ENCODE measurements at places on chromosomes 2 and 18.

DNA sequence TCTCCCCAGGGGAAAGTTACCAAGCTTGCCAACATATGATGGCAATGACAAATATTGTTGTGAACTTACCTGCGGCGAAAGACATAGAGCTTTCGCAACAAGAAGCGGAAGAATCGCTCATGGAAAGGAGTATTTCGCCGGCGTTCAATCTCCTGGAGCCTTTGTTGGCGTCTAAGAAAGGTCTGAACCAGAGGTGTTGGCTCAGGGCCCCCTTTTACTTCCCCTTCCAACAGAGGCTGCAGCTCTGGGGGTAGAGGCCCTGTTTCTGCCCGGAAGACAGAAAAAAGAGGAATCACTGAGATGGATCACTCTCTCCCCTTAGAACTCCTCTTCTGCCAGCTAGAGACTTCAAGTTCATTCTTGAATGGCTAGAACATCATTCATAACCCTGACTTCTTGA lies 10.8 kb downstream of the GGCX start:
- no peak for DNase-seq

DNA sequence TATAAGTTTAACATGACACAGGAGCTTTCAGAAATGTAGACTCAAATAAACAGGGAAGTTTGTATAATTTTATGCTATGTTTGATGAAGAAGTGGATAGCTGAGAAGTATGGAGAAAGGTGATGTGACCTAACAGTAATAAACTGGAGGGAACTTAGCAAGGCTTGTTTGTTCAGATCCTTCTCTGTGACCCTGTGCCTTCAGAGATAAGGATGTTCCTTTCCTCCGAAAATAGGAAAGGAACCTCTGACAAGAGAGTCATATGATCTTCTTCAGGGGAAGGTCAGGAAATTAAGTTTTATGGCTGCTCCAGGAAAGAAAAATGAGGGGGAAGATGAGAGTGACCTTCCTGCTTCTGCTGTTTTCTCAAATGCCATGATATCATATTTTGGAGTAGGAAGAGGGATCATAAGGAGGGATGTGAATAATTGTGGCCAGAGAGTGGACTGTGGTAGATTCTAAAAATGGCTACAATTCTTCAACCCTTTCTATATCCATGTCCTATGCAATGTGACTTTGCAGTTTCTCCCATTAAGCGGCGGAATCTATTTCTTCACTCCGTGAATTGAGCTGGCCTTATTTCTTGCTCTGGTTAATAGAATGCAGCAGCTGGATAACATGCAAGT lies 8.5 kb upstream of the C2orf69 start:
- DNase-seq, result no peak

- no peak for DNase-seq
These were observed 72.2 kb upstream of the CYRIA start for GRCh38 chr2:16737812-16738211.

DNA sequence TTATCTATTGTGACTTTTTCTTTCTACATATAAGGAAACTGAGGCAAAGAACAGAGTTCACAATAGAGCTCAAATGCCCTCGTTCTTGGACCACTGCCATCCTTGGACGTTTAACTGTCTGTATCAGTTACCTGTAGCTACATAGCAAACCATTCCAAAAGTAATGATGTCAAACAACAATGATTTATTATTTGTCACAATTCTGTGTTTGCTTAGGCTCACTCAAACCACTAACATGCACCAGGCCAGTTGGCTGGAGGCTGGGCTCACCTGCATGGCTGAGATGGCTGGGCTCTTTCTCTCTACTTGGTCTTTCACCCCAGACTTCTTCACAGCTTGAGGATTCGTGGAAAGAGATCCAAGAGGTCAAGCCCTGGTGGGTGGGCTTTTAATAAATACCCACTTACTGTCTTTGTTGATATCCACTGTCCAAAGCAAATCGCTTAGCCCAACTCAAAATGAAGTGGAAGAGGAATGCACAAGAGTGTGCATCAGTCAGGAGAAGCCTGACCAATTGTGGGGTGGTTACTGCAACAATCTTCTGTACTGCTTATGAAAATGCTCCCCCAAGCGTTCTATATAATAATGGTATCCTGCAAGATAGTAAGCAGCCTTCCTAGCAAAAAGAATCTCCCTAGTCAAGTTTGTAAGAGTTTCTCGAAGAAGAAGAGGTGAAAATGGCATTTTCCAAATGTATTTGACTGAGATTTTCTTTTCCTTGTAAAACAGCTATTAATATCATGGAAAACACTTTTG lies 163.5 kb upstream of the NT5C1B start:
- no peak for DNase-seq

DNA sequence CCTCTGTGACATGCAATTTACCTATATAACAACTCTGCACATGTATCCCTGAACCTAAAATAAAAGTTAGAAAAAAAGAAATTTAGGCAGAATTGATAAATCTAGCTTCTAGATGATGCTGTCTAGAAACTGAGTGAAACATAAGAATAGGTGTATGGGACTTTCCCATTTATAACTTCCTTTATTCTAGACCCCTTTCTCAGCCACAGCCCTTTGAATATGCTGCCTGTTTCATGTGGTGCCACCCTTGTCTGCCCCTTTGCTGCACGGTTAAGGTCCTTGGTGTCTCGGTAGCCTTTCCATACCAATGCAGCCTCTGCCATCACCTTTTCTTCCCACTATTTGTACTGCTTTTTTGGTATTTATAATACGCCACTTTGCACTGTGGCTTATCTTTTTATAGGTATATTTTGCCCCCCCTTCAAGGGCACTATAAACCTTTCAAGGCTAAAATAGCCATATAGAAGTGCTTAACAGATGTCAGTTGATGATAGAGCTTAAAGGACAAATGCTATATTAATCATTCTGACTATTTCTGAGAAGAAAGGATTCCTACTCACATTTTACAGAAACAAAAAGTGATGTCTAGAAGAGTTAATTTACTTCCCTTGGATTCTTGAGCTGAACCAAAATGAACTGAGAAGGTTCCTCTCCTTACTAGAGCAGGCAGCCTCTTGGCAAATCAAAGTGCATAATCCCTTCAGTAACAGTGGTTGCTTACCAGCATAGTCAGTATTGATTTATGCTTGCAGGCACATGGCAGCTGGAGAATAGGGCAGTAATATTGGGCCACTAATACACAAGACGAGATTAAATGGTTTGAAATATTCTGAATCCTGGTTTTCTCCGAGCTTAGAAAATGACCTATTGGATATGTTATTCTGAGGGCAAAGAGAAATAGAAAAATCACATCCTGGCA lies 88.1 kb upstream of the CYP26B1 start:
- no peak for DNase-seq

GRCh38 chr2:126700677-126701076 lies 44.7 kb downstream of the GYPC start:
- DNase-seq, result no peak

- DNase-seq, result no peak
These were observed 419.4 kb downstream of the MEIS1 start for GRCh38 chr2:66854298-66854697.

- no peak for DNase-seq
These were observed 99.8 kb downstream of the SMAD7 start for GRCh38 chr18:48850822-48851598.

DNA sequence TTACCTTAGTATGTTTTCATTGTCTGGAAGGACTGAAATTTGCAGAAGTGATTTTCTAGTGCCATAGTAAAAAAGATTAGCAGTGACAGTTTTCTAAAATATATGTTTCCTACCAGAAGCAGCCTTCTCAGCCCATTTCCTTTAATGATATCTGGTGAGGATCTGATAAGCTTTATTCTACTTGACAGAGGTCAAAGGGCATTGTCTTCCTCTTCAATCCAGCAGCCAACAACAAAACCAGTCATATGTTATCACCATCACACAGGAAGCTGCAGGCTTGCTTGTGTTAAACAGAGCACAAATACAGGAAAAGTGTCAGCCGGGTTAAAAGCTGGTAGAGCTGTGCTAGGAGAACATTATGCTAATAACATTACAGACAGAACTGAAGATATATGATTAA lies 35.6 kb upstream of the ZSWIM2 start:
- DNase-seq, result no peak

DNA sequence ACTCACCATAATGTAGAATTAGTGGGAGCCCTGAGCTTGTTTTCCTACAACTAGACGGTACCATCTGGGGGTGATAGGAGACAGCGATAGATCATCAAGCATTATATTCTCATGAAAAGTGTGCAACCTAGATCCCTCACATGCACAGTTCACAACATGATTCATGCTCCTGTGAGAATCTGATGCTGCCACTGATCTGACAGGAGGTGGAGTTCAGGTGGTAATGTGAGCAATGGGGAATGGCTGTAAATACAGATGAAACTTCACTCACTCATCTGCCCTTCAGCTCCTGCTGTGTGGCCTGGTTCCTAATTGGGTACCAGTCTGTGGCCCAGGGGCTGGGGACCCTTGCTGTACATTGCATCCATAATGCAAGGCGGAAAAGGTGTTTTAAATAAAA lies 60.7 kb downstream of the USP34 start:
- no peak for DNase-seq
